Effector memory CD4-positive, alpha-beta T cell (primary cell): ENCODE measurements at places on chromosomes 7 and 10.
A peak's percentile ranks its signal among the peaks of the same experiment; 100 is the strongest.

- no peak for DNase-seq
These were observed 81.3 kb downstream of the VWDE start for GRCh38 chr7:12322284-12322902.

DNA sequence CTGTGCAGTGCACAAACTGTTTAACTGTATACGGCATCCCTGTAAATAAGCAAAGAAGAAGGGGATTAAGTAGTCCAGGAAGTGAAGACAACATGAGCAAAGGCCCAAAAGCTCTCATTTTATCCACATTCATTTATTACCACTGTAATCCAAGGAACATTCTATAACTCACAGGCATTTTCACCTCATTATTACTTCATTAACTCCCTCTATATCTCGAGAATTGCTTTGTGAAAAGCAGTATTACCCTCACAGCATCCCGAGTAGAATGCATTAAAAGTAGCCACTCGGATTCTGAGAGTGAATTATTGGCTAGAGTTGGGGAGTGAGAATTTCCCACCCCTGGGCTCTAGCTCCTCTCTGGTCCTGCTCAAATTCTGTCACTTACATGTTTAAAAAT lies 51.0 kb upstream of the CHCHD3 start:
- no peak for DNase-seq

- DNase-seq, result no peak
These were observed 713.5 kb downstream of the SORCS1 start for GRCh38 chr10:106450966-106451365.

GRCh38 chr7:3908153-3908552 lies 607.1 kb downstream of the SDK1 start:
- no peak for DNase-seq

DNA sequence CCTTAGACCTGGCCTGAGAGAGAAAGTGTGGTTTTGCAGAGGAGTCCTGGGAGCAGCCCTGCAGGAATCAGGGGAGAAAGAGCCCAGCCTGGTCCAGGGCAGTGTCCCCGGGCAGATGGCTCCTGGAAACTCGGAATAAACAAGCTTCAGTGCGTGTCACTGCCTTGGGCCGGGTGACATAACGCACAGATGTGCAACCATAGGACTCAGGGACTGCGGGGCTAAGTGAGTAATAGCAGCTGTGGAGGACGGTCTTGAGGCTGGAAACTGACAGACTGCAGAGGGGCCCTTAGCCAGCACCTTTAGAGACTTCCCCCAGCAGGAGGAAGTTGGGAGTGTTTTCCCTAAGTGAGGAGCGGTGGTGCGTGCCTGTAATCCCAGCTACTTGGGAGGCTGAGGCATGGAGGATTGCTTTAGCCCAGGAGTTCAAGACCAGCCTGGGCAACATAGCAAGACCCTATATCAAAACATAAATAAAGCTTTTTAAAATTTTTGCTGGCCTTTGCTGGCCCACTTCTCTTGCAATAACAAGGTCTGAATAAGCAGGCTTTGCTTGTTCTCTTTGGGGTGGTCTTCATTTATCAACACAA lies 5.3 kb upstream of the CLIP2 start:
- DNase-seq, result no peak

DNA sequence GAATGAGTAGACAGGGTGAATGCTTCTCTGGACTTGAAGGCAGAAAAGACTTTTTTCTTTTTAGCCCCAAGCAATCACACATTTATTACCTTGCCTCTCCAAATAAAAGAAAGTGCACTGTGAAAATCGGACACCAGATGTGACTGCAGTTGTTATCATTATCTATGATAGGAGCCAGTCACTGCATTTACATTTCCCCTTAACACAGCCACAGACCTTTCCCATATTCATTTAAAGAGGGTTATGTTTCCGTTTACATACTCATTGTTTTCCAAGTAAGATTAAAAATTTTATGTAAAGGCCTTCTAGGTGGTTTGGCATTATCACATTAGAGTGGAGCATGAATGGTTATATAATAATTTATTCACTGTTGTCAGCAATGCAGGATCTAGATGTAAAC lies 586.8 kb downstream of the SORCS1 start:
- DNase-seq, result no peak

- DNase-seq, result no peak
These were observed 14.1 kb upstream of the CXCL12 start for GRCh38 chr10:44398747-44399658.

DNA sequence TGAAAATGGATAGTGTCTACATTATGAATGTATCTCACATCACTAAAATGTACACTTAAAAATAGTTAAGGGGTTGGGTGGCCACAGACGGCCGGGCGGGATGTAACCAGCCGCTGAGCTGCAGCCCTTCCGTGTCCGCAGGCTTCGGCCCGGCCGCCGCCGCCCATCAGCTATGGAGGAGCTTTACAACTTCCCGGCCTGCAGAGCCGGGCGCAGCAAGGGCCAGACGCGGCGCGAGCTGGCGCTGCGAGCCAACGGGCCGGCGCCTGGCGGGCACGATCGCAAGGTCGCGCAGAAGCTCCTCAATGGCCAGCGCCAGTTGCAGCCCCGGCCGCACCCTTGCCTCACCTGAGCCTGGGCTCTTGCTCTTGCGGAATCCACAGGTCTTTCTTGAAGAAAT lies 69.1 kb downstream of the KMT2C start:
- DNase-seq, result no peak

DNA sequence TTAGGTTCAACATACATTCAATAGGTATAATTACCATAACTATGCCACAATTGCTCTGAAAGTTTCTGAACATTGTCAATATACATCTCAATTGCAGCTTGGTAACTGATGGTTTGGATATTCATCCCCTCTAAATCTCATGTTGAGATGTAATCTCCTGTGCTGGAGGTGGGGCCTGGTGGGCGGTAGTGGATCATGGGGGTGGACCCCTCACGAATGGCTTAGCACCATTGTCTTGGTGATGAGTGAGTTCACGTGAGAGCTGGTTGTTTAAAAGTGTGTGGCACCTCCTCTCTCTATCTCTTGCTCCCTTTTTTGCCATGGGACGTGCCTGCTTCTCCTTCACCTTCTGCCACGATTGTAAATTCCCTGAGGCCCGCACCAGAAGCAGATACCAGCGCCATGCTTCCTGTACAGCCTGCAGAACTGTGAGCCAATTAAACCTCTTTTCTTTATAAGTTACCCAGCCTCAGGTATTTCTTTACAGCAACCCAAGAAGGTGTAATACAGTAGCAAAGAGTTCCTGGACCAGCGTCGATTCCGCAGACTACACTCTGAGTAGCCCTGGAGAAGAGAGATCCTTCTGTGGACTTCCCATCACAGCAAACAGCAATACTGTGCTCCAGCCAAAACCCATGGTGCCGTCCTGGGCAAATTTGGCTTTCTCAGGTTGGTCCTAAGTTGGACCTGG lies 83.8 kb upstream of the GRB10 start:
- DNase-seq, result no peak

GRCh38 chr7:41148521-41148951 lies 554.4 kb downstream of the INHBA start:
- DNase-seq, result no peak

DNA sequence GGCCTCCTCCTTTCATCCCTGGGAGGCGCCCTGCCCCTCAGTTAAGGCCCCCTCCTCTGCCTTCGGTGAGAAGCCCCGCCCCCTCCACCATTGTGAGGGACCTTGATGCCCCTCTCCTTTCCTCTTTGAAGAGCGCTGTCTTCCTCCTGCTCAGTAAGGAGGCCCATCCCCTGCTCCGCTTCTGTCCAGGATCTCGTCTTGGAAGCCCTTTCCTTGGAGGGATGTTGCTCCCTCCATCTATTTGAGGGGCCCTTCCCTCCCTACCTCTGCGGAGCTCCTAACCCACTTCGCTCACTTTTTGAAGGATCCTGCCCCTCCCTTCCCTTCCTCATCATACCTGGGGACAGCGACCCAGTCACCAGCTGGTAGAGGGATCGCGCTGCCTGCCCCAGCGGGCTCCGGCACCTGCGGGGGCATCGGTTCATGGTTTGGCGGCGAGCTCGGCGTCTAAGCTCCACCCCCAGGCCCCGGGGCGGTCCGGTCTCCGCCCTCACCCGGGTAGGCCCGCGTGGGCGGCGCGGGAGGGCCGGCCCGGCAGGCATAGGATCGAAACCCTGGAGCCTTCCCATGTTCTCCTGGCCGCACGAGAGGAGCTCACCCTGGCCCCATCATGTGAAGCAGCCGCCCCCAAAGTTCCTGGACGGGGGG lies 4.1 kb downstream of the KCNIP2 start:
- DNase-seq, result peak; percentile 63

DNA sequence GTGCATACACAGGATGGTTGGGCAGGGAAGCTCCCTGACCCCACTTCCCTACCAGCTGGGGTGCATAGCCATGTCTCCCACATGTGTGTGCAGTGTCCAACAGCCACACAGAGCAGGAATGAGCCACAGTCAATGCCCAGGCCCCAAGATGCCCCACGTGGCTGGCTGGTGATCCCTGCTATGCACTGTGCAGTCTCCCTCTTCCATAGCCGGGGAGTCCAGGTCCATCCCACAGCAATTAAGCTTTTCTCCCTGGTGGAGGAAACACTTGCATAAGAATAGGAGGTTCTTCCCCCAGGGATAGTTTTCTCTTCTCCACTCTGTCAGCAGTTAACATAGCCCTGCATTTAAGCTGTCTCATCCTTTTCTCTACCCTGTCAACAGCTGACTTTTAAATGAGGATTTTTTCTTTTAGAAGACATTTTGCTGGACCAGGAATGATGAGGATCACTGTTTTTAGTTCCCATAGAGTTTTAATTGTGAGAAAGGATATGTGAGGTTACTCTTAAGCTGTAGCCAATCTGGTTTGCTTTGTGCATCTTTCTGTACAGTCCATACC lies 396.5 kb upstream of the VWC2 start:
- DNase-seq, result no peak

- no peak for DNase-seq
These were observed 519.1 kb upstream of the FOXK1 start for GRCh38 chr7:4162884-4163564.

- DNase-seq, result no peak
These were observed 53.8 kb upstream of the PCBD1 start for GRCh38 chr10:70942125-70942524.

GRCh38 chr7:78179211-78179610 lies 380.6 kb downstream of the PHTF2 start:
- DNase-seq, result no peak

DNA sequence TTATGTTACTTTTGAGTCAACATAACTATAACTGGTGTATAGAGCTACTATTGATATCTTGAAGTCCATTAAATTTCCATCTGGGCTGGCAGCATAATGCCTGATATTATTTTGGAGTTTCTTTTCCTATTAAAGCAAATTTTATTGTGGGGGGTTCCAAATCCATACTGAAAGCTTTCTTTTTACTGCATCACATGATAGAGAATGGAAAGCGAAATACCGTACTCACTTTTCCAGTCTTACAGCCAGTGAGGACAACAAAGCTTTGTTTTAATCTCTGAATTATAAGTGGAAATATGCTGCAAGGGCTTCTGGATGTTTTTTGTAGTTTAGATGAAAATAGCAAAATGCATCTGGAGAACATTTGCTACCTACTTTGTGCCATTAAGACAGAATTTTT lies 477.5 kb upstream of the SEMA3D start:
- DNase-seq, result no peak

GRCh38 chr7:21300692-21301091 lies 127.2 kb upstream of the SP4 start:
- DNase-seq, result no peak

- no peak for DNase-seq
These were observed 4.1 kb upstream of the MINDY3 start for GRCh38 chr10:15864419-15864818.

GRCh38 chr10:55220975-55221374 lies 419.9 kb upstream of the PCDH15 start:
- no peak for DNase-seq

DNA sequence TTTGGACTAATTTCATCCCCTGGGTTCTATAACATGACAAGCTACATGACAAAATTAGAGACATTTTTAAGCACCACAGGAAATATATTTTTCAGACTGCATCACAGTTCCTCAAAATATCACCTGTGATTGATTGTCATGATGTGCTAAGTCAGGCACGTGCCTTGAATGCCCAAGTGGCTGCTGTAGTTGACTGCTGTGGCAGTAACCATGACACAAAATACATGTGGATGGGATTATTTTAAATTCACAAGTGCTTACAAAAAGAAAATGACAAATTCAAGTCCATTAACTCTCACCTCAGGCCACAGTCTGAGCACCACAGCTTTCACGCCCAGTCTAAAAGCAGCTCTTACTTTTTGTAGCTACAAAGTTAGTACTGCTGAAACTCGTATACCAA lies 45.5 kb downstream of the TNPO3 start:
- no peak for DNase-seq

GRCh38 chr10:69957886-69958555 lies 94.6 kb upstream of the MACROH2A2 start:
- DNase-seq, result no peak

GRCh38 chr7:106901828-106902441 lies 36.9 kb downstream of the PIK3CG start:
- DNase-seq, result no peak

- no peak for DNase-seq
These were observed 1031.7 kb downstream of the LRMDA start for GRCh38 chr10:76463111-76463510.

- no peak for DNase-seq
These were observed 78.7 kb downstream of the ADARB2 start for GRCh38 chr10:1658658-1659057.

DNA sequence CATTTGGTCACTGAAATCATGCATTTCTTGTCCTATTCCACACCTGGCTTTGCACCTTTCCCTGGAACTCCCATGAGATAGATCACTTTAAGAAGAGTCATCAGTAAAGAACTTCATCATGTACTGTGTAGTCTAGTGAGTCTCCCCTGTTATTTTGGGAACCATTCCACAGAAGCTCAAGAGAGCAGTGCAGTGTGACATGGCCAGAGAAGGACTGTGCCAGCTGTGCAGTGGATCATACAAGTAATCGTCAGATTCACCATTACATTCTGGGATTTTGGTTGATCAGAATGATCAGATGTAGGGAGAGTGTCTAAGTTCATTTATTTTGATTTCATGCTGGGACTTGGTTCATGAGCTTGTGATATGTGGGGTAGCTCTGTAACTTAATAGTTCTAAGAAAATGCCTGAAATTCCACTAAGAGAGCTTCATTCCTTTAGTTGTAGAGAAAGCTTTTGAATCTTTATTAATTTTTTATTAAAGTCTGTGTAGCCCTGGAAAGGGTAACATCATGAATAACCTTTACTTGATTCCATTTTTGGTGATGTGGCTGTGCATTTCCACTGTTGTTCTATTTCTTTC lies 166.8 kb downstream of the SUGCT start:
- DNase-seq, result no peak

- no peak for DNase-seq
These were observed 924 bp downstream of the BMPR1A start for GRCh38 chr10:86757113-86757972.

- DNase-seq, result no peak
These were observed 19.1 kb downstream of the LMTK2 start for GRCh38 chr7:98125759-98126158.

DNA sequence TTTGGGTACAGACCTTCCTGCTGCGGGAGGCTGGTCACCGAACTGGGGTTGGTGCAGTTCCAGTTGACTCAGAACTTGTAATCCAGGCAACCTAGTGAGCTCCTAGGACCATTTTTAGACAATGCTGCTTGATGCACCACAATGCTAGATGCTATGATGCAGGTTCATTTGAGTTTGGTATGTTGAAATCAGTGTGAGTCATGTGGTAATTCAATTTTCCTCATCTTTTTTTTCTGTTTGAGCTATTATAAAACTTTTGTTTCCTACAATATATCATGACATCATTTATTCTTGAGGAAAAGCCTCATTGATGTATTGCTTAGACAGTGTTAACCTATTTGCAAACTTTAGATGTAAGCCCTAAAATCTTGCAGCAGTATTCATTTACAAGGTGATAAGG lies 40.9 kb upstream of the MTPN start:
- DNase-seq, result no peak
